Cardiac muscle cell (in vitro differentiated cells and primary cell): ENCODE measurements at places on chromosomes 6 and 20. TPM values are rescaled to one million over a fixed set of nuclear protein-coding genes. Genes with fewer than 3 reads are reported as not detected.

FILIP1 gene
- total RNA-seq, result 56.8 and 107 TPM in 2 replicates

ZNF165 gene
- total RNA-seq, result 0.95 and 1.6 TPM in 2 replicates

ZNF831 gene
- not detected in 2 replicates for total RNA-seq

METTL24 gene
- 7.7 and 8.4 TPM in 2 replicates for total RNA-seq

OOEP gene
- total RNA-seq, result not detected in 2 replicates
